ENCODE measurements at places on chromosomes 6 and 20. TPM values are rescaled to one million over a fixed set of nuclear protein-coding genes. Genes with fewer than 3 reads are reported as not detected.

CNPY3 gene
- 42.7 TPM for total RNA-seq

SLC17A9 gene
- 37.4 TPM for total RNA-seq

MROH8 gene
- total RNA-seq = 1.6 TPM

RIPPLY2 gene
- total RNA-seq = not detected

MPIG6B gene
- not detected for total RNA-seq

NOTCH4 gene
- 0.52 TPM for total RNA-seq

ARMH2 gene
- total RNA-seq = not detected

VWA7 gene
- 0.84 TPM for total RNA-seq

SLC22A2 gene
- not detected for total RNA-seq

PTCHD4 gene
- total RNA-seq = 9.4 TPM

EDN1 gene
- total RNA-seq = 5.9 TPM

EEF1A2 gene
- 6.5 TPM for total RNA-seq

PDE10A gene
- not detected for total RNA-seq

PTK6 gene
- not detected for total RNA-seq

All from HFFc6 (cell line).